GF-D8 (cell line): ENCODE measurements at places on chromosomes 1 and 21.

GRCh38 chr1:27528818-27529703 is 39.1 kb upstream of the WASF2 start:
- no peak for DNase-seq

DNA sequence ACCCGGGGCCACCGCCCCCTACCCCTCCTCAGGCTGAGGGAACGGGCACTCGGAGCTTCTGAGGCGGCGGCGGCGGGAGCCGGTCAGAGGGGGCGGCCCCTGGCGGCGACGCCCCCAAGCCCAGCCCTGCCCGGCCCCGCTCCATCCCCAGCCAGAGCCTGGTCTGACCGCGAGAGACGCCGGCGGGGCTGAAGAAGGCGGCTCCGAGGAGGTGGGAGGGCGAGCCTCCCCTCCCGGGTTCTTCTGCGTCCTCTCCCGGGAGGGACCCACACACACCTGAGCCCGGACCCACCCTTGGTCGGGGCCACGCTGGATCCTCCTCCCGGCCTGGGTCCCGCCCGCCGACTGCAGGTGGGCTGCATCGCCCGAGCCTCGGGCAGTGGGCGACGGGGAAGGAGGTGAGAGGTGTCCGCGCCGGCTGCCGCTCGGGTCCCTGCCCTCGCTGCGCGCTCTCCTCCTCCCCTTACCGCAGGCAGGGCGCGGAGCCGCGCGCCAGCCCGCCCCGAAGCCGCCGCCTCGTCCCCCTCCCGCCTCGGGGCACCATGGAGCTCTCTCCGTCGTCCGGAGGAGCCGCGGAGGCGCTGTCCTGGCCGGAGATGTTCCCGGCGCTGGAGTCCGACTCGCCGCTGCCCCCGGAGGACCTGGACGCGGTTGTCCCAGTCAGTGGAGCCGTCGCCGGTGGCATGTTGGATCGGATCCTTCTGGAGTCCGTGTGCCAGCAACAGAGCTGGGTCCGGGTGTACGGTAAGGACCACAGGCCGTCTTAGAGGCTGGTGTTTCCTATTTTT is at the start of gene RASAL2:
Gene RASAL2 (plus strand): TSS at position 154 of the 788 bp plus-strand sequence. CDS start 389 bp downstream, at position 543.
- DNase-seq: no peak

GRCh38 chr1:91018006-91018405 is 3.8 kb downstream of the ZNF644 start:
- DNase-seq: no peak

DNA sequence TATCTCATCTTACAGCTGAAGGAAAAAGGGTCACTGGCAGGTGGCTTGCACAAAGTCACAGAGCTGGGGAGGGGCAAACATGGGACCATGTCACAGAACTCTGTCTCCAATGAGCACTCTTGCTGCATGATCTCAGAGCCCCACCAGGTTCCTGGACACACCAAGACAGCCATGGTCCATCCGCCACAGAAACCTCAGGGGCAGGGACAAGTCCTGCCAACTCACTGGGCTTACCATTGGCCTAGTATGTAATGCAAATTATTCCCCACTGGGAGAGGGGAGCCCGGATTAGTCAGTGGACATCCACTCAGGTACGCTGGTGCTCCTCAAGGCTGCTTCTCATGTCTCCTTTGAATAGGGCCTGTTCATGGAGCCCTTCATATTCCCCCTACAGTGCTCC is 14.2 kb downstream of the S100A7A start:
- DNase-seq: no peak

DNA sequence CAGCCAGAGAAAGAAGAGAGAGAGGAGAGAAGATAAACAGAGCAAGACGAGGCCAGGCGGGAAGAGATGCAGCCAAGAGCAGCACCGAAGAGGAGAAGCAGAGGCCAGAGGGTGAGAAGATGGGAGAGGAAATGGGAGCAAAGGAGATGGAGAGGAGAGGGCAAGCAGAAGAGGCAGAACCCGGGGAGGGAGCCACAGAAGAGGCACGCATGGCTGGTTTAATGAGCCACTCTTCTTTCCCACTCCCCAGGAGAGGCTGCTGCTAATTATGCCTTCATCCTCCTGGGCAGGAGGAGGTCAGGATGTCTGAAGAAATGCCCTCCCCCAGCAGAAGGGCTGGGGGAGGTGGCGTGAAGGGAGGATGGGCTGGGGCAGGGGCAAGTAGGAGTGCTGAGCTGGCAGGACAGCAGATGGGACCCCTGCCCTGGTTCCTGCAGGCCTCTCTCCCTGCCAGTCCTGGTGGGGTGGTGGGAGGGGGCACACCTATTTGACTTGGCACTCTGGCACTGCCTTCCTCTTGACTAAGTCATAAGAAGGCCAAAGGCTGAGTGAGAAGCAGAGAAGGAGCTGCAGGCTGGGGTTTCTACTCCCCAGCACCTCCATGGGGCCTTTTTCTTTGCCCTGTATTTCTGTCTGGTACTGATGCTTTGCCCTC is 32.3 kb downstream of the KIRREL1 start:
- DNase-seq: no peak

DNA sequence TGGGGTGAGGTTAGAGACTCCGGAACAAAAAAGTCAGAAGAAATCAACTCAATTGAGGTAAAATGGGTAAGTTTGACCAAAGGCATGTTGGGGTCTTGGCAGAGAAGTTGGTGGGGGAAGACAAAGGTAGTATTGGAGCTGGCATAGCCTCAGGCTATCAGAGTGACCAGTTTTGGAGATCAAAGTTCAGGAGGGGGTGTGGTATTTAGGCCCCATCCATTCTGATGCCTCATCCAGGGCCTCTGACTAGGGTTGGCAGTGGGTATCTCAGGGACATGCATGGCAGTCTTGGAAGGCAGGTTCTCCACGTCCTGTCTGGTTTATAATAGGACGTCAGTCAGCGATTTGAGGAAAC is 73.2 kb upstream of the TRABD2B start:
- no peak for DNase-seq

GRCh38 chr1:31302709-31303441 is 6.0 kb downstream of the ZCCHC17 start:
- DNase-seq: no peak

DNA sequence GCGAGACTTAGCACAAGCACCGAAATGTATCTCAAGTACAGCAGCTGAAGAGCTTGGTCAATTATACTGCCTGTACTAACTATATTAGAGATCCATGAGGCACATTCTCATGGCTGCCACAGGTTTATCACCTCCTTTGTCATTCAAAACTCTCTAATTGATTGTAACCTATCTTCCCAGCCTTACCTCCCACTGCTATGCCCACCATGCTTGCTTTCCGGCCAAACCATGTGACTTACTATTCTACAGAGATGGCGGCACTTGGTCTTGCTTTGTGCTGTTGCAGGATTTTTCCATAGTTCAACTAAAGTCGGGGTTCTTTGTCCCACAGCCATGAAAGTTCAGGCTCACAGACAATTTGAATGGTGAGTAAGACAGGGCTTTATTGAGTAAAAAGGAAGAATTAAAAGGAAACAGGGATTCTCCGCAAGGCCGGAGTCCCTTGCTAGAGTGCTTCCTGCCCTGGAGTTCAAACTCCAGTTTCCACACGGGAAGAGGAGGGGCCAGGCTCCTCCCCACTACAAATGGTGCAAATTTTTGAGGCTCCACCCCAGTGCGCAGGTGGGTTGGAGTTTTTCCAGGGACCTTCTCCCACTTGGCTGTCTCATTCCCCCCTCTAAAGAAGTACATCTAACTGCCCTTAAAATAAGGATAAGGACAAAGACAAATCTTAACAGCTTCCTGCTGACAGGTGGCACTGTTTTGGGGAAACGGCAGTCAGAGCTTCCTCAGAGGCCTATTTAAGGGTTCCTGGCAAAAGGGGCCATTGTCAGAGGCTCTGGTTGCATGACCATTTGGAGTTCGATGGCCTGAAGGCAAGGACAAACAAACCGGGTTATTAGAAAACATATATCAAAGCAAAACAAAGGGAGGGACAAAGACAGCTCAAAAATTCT is 28.7 kb downstream of the FMO2 start:
- DNase-seq: no peak

DNA sequence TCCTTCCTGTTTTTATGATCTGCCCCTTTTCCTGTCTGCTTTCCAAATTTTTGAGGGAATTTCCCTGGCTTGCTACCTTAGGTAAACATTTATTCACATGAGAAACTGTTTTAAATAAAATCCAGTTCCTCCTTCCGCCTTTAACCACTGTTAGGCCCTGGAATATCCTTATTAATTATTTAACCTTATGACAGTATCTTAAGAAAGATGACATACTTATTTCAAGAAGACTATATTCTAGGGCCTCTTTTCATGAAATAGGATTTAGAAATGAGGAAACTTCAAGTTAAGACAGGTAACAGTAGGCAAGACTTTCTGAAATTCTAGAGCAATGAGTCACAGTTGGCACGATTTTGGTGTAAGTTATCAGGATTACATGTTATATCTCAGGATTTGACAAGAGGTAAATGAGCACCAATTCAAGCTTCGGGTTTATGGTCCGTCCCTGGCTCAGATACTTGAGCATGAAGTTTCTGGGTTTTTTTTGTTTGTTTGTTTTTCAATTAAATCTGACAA is 2.0 kb upstream of the TNFSF18 start:
- DNase-seq: no peak

GRCh38 chr1:46607345-46608130 is 3.5 kb upstream of the MKNK1 start:
- no peak for DNase-seq

- DNase-seq: no peak
Measured at GRCh38 chr1:115655306-115655663, 13.5 kb downstream of the VANGL1 start.

DNA sequence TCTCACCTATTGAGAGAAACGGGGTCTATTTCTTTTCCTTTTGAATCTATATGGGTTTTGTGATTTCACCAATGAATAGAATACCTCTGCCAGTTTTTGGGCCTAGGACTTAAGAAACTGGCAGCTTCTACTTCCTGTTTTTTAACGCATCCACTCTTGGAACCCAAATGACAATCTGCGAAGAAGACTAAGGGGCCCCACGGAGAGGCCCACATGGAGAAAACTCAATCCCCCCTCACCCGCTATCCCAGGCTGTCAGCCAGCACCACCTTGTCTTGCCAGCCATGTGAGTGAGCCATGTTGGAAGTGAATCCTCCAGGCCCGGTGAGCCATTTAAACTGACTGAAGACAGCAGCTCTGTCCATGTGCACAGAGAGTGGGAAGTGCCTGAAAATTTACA is 3.6 kb upstream of the HENMT1 start:
- DNase-seq: no peak

- no peak for DNase-seq
Measured at GRCh38 chr1:2481885-2482284, 5.8 kb downstream of the PLCH2 start.

- DNase-seq: no peak
Measured at GRCh38 chr1:116365857-116366256, 7.2 kb upstream of the ATP1A1 start.

DNA sequence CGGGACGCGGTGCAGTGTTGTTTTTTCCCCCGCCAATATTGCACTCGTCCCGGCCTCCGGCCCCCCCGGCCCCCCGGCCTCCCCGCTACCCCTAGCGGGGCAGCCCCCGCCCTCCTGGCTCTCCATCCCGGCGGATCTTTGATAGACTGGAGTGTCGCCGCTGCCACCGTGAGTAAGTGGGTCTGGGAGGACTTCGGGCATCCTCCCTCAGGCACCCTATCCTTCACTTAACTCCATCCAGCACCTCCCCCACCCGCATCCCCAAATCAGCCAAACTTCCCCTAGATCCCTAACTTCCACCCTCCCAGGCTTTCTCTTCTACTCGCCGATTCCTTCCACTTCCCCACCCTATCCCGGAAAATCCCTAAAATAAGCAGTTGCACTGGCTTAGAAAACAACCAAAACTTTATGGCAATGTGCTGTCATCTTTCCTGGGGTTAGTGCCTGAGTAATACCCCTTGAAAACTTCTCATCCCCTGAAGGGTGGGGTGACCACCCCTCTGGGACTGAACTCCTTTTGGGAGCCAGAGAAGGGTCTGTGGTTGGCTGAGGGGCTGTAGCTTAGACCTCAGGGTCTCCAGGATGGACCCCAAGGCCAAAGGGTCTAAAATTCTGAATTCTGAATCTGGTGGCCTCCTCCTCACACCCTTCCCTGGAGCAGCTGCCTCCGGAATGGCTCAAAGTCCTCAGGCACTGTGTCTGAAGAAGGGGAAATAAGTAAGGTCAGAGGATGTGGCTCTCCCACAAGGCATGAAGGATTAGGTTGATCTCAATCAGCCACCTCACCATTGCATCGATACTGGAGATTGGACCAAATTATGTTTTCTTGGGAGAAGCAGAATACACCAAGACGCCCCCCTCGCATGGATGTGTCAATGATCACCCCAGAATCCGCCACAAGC is 12.2 kb downstream of the THBS3 start:
- DNase-seq: no peak

- DNase-seq: no peak
Measured at GRCh38 chr1:79109445-79109844, 102.9 kb upstream of the ADGRL4 start.

DNA sequence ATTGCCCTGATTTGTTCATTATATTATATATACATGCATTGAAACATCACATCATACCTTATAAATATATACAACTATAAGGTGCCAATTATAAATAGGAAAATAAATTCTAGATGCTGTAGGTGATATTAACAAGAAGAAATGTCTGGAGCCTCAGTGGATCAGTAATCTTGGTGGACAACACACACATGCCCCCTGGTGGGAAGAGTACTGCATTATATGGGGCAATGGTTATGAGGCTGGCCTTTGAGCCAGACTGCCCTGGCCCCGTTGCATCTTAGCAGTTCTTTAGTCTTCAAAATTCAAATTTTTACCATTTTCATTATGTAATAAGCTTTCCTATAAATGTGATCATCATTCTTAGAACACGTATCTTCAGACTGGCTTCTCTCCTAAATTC is 335.0 kb upstream of the GREM2 start:
- no peak for DNase-seq

- DNase-seq: no peak
Measured at GRCh38 chr1:76418531-76418930, 344.0 kb downstream of the ST6GALNAC3 start.

DNA sequence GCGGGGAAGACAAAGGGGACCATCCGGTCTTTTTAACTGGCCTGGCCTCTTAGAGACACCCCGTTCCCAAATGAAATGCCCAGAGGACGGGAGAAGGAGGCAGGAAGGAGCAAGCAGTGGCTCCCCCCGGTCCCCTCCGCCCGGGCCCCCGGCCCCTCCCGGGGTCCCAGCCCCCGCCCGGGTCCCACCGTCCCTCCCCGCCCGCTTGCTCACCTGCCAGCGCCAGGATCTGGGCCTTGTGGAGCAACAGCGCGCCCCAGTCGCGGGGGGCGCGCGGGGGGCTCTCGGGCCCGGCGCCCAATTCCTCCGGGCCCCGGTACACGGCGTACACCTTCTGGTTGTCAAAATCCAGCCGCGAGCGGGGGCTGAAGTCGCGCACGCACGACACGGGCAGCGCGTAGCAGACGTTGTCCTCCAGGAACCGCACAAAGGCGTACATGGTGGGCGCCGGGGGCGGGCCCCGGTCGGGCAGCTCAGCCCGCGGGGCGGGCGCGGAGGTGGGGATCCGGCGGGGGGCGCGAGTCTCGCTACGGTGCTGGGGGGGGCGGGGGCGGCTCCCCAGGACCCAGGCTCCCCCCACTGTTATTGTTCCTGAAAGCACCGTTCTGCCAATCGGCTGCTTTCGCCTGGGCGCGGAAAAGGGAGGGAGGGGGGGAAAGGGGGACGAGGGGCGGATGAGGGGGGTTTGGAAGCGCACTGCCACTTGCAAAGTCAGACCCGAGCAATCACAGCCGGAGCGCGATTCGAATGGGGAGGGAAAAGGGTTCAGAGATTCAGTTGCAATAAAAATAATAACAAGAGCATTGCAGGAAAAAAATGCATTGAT is at the start of gene BEND5:
Gene BEND5 (minus strand): TSS at position 499 of the 826 bp plus-strand sequence. CDS start 60 bp downstream, at position 439.
- no peak for DNase-seq

GRCh38 chr1:109370712-109371340 is 26.9 kb downstream of the SORT1 start:
- peak; percentile 16 for DNase-seq
